ENCODE measurements at places on chromosomes 11 and 22. TPM values are rescaled to one million over a fixed set of nuclear protein-coding genes. Genes with fewer than 3 reads are reported as not detected.

GRCh38 chr11:126408901-126409619 lies 53.6 kb downstream of the ST3GAL4 start:
- no peak overlapping the region for H3K4me3 ChIP-seq
- no peaks in the 10 kb centered on the region for H3K27me3 ChIP-seq
- H3K36me3 ChIP-seq, result no peaks in the 10 kb centered on the region
- no peak overlapping the region for H3K27ac ChIP-seq
- DNase-seq, result no peak

The ARHGEF17 gene
- 35.6 TPM for total RNA-seq

GRCh38 chr22:25930788-25931310 lies 188.9 kb downstream of the MYO18B start:
- no peak overlapping the region for H3K27ac ChIP-seq
- no peaks in the 10 kb centered on the region for H3K4me1 ChIP-seq
- no peak for DNase-seq
- H3K36me3 ChIP-seq, result no peaks in the 10 kb centered on the region

DNA sequence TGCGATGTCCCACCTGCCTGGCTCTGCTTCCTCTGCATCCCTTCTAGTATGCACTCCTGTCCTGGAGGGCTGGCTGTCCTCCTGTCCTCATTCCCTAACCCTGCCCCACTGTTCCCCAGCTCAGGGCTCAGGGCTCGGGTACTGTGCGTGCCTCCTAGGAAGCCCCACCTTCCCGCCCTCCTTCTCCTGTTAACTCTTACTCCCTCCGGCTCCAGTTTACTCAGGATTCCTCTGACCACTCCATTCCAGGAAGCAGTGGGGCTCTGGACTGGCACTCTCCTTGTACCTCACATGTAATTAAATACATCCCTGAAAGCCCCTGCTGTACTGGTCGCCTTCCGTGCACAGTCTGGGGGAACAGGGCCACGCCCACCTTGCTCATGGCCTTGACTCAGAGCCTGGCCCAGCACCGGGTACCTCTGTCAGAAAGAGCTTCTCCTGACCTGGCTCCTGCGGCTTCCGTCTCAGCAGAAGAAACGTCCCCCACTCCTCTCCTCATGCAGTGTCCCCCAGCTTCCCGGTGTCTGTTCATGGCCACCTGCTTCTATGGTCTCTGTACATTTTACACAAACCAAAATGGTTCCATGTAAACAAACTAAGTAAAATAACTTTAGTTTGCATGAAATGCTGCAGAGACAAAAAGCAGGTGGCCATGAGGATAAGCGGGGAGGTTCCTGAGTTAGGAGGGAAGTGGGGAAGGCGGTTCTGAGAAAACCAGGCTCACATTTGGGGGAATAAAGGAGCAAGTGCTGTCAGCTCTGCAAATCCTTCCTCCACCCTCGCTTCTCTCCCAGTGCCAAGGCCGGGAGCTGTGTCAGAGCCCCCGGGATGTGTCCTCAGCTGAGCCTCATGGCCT lies 445.9 kb downstream of the BRD1 start:
- H3K4me1 ChIP-seq, result no peaks in the 10 kb centered on the region
- DNase-seq, result no peak
- H3K27ac ChIP-seq, result no peak overlapping the region
- no peaks in the 10 kb centered on the region for H3K27me3 ChIP-seq

The KRTAP5-9 gene
- not detected for total RNA-seq

DNA sequence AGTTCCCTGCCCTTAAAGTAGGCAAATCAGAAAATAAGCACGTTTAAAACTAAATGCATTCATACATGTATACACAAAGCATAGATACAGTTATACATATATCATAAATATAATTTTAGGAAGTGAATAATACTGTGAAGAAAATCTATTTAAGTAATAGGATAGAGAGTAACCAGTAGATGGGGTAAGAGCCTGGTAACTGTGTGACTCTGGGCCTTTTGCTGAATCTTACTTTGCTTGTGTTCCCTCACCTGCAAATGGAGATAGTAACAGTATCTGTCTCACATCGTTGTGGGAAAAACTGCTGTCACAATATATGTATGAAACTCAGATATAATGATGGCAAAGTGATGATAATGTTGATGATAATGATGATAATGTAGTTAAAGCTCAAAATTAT lies 29.9 kb downstream of the MS4A2 start:
- DNase-seq, result no peak
- no peaks in the 10 kb centered on the region for H3K4me1 ChIP-seq
- no peaks in the 10 kb centered on the region for H3K27me3 ChIP-seq
- H3K27ac ChIP-seq, result no peak overlapping the region
- no peaks in the 10 kb centered on the region for H3K36me3 ChIP-seq
- H3K4me3 ChIP-seq, result no peak overlapping the region

- no peaks in the 10 kb centered on the region for H3K36me3 ChIP-seq
- H3K27ac ChIP-seq, result peak overlapping the region; percentile 24
- H3K4me3 ChIP-seq, result no peak overlapping the region
- no peaks in the 10 kb centered on the region for H3K27me3 ChIP-seq
- H3K4me1 ChIP-seq, result peaks cover 32% of the 10 kb centered on the region
These were observed 30.8 kb downstream of the MRTFA start for GRCh38 chr22:40605761-40606160.

DNA sequence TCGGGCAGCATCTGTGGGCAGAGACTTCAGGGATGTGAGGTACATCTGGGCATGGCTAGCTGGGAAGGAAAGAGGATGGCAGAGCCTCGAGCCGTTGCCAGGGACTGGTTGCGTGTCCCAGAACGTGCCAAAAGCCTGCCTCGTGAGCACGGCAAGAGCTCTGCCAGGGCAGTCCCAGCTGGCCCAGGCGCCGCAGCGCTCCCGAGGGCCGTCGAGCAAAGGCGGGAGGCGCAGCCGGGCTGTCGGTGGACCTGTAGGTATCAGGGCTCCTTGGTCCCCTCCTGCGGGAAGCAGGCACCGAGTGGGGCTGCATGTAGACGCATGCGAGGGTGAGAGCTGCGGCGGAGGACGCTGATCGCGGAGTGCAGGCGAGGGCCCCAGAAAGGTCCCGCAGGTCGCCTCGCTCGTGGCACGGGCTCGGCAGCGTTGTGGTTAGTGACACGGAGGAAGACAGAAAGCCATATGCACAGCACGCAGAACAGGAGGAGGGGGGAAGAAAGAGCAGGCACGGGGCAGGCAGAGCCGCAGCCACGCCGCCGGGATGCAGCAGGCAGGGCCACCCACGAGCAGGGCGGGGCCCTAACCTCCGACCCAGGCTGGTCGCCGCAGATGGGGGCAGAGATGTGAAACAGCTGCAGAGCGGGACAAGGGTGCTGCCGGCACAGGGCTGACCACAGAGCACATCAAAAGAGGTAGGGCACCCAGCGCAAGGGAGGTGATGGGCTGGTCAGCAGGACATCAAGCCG lies 18.0 kb downstream of the LSP1 start:
- no peak for DNase-seq
- H3K4me3 ChIP-seq, result no peak overlapping the region
- peaks cover 17% of the 10 kb centered on the region for H3K4me1 ChIP-seq

DNA sequence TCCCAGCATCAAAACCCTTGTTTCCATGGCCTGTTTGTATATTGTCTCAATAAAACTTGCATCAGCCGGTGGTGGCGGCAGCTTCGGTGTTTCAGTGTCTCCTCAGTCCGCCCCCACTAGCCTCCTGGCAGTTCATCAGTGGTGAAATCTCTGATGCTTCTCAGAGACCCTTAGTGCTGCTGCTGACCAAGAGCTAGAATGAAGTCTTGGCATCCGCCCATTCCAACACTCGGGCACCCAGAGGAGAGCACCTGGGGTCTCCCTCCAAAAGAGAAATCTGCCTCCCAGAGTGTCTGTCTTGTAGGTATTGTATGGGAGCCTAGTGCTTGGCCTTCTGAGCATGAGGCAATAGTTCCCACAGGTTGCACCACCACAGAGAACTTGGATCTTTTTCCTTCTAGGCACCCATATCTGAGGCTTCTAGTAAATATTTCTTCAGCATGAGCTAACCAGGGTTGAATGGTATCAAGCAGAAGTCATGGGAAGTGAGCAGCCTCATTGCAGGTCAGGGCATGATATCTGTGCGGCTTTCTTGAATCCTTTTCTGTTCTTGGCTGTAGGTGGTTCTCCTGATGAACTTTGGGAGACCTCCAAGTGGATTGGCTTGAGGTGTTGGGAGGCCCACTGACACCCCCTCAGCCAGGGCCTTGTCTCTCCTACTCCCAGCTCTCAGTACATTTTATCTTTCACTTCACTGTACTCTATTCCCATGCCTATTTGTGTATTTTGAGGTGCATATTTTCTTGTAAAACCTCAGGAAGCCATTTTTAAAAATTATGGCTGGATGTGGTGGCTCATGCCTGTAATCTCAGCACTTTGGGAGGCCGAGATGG lies 13.2 kb upstream of the AIFM3 start:
- no peak overlapping the region for H3K4me3 ChIP-seq
- DNase-seq, result peak; percentile 67
- peak overlapping the region; percentile 89 for H3K27ac ChIP-seq
- H3K36me3 ChIP-seq, result no peaks in the 10 kb centered on the region
- H3K27me3 ChIP-seq, result no peaks in the 10 kb centered on the region

- no peaks in the 10 kb centered on the region for H3K36me3 ChIP-seq
- H3K27me3 ChIP-seq, result no peaks in the 10 kb centered on the region
- H3K4me3 ChIP-seq, result no peak overlapping the region
These were observed 84.4 kb upstream of the FIBIN start for GRCh38 chr11:26909515-26909914.

The CARNS1 gene
- 0.92 TPM for total RNA-seq

The SFI1 gene
- 14.2 TPM for total RNA-seq

DNA sequence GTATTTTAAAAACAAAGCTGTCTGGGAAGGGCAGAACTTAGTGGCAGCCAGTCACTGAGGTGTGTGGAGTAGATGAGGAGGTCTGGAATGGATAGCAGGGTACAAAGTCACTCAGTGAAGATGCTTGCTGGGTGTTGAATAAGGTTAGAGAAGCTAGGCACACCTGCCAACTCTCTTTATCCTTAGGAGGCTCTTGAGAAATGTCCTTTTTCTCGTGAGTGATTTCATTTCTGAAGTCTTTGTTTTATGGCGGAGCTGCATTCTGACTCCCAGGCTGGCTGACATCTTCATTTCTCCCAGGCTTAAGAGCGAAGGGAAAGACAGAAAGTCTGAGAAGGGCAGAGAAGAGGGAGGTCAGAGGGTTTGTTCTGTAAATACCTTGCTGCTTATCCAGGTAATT lies 31.0 kb downstream of the CECR2 start:
- no peaks in the 10 kb centered on the region for H3K27me3 ChIP-seq
- no peak overlapping the region for H3K4me3 ChIP-seq
- H3K36me3 ChIP-seq, result no peaks in the 10 kb centered on the region
- H3K27ac ChIP-seq, result peak overlapping the region; percentile 49
- H3K4me1 ChIP-seq, result peaks cover 3% of the 10 kb centered on the region
- DNase-seq, result peak; percentile 19

The MFNG gene
- total RNA-seq, result 3.3 TPM

DNA sequence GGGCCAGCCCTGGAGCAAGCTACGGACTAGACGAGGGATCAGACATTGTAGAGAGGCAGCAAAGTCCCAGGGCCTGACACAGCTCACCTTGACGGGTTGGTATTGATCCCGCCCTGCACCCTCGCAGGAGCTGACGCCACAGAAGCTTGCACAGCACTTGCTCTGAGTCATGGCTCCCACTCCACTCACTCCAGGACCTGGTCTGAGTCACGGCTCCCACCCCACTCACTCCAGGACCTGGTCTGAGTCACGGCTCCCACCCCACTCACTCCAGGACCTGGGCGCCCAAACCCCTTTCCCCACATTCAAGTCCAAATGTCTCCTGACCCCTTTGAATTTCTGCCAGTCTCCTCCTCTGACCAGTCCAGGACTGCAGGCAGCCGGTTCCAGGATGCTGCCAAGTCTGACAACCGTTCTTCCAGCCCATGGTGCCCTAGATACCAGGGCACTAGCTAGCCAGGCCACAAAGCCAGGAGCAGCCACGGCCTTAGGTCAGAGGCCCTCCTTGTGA lies 6.0 kb upstream of the PNPLA5 start:
- H3K4me3 ChIP-seq, result no peak overlapping the region
- no peaks in the 10 kb centered on the region for H3K4me1 ChIP-seq
- H3K27me3 ChIP-seq, result peaks cover 9% of the 10 kb centered on the region
- H3K27ac ChIP-seq, result no peak overlapping the region

- peak overlapping the region; percentile 93 for H3K27ac ChIP-seq
- H3K27me3 ChIP-seq, result no peaks in the 10 kb centered on the region
- no peak overlapping the region for H3K4me3 ChIP-seq
- peaks cover 34% of the 10 kb centered on the region for H3K4me1 ChIP-seq
- no peak for DNase-seq
- no peaks in the 10 kb centered on the region for H3K36me3 ChIP-seq
These were observed 1.5 kb upstream of the ALDH3B1 start for GRCh38 chr11:68008381-68009337.

GRCh38 chr11:24312464-24313238 lies 184.2 kb upstream of the LUZP2 start:
- no peak for DNase-seq
- no peaks in the 10 kb centered on the region for H3K27me3 ChIP-seq
- no peak overlapping the region for H3K4me3 ChIP-seq
- no peaks in the 10 kb centered on the region for H3K36me3 ChIP-seq
- no peaks in the 10 kb centered on the region for H3K4me1 ChIP-seq

DNA sequence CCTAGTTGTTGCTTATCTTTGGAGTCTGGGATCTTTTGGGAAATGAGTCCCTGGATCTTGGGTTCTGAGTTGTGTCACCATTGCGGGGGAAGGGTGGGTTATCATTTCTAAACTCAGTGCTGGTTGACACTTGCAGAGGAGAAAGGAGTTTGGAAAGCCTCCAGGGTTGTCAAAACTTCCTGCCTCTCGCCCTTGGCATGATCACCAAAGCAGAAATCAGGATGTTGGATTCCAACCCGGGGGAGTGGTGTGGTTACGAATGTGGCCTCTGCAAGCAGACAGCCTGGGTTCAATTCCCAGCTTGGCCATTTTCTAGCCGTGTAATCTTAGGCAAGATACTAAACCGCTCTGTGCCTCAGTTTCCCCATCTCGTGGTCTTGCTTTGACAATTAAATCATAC lies 24.3 kb downstream of the CD6 start:
- H3K36me3 ChIP-seq, result no peaks in the 10 kb centered on the region
- no peaks in the 10 kb centered on the region for H3K27me3 ChIP-seq
- H3K27ac ChIP-seq, result no peak overlapping the region
- no peak for DNase-seq

GRCh38 chr11:116037861-116038260 lies 533.6 kb upstream of the CADM1 start:
- no peak overlapping the region for H3K27ac ChIP-seq
- H3K4me3 ChIP-seq, result no peak overlapping the region
- no peaks in the 10 kb centered on the region for H3K4me1 ChIP-seq
- peaks cover 6% of the 10 kb centered on the region for H3K27me3 ChIP-seq
- no peaks in the 10 kb centered on the region for H3K36me3 ChIP-seq
- DNase-seq, result no peak

DNA sequence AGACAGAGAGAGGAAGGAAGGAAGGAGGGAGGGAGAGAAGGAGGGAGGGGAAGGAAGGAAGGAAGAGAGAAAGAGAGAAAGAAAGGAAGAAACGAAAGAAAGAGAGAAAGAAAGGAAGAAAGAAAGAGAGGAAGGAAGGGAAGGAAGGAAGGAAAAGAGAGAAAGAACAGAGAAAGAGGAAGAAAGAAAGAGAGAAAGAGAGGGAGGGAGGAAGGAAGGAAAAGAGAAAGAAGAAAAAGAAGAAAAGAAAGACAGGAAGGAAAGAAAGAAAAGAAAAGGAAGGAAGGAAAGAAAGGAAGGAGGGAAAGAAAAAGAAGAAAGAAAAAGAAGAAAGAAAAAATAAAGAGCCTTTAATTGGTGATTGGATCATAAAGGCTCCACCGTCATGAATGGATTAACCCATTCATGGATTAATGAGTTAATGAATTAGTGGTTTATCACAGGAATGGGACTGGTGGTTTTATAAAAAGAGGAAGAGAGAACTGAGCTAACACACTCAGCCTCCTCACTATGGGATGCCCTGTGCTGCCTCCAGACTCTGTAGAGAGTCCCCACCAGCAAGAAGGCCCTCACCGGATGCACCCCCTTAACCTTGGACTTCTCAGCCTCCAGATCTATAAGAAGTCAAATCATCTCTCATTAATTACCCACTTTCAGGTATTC lies 9.0 kb upstream of the PLAAT2 start:
- no peak overlapping the region for H3K4me3 ChIP-seq
- DNase-seq, result no peak
- peaks cover 29% of the 10 kb centered on the region for H3K4me1 ChIP-seq
- H3K27me3 ChIP-seq, result no peaks in the 10 kb centered on the region
- no peaks in the 10 kb centered on the region for H3K36me3 ChIP-seq

Data from hepatocyte (in vitro differentiated cells).